ENCODE measurements at places on chromosomes 3 and 15.

- DNase-seq, result no peak
Measured at GRCh38 chr3:107238787-107239186, 138.5 kb upstream of the CCDC54 start.

DNA sequence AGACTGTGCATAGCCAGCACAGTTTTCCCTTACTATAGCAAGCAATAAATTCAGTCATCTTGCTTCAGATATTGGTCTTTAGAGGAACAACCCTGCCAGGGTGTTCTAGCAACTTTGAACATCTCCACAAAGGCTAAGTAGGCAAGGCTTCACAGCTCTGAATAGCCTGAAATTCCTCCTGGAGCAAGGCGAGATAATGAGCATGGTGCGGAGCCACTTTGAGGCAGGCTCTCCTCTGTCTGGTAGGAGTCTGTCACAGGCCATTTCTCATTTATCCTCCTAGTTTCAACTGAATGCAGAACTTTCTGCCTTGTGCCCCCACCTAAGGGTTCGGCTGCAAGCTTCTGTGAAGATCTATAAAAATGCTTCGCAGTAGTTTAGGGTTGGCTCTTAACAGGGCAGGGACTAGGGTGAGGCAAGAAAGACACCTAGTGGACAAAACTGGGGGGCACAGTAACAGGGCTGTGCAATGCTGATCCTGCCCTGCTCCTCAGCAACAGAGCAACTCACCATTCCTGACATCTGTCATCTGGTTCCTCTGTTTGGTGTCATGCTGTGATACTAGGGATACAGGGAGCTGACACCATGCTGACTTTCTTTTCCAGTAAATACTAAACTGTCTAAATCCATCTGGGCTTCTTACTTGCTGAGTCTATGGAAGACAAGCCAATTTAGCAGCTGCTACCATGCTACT is 16.6 kb upstream of the EHHADH start:
- peak; percentile 42 for DNase-seq

- DNase-seq, result no peak
Measured at GRCh38 chr3:28294667-28295413, 53.4 kb downstream of the CMC1 start.

GRCh38 chr3:124438813-124439212 is 291.4 kb upstream of the UMPS start:
- DNase-seq, result no peak

DNA sequence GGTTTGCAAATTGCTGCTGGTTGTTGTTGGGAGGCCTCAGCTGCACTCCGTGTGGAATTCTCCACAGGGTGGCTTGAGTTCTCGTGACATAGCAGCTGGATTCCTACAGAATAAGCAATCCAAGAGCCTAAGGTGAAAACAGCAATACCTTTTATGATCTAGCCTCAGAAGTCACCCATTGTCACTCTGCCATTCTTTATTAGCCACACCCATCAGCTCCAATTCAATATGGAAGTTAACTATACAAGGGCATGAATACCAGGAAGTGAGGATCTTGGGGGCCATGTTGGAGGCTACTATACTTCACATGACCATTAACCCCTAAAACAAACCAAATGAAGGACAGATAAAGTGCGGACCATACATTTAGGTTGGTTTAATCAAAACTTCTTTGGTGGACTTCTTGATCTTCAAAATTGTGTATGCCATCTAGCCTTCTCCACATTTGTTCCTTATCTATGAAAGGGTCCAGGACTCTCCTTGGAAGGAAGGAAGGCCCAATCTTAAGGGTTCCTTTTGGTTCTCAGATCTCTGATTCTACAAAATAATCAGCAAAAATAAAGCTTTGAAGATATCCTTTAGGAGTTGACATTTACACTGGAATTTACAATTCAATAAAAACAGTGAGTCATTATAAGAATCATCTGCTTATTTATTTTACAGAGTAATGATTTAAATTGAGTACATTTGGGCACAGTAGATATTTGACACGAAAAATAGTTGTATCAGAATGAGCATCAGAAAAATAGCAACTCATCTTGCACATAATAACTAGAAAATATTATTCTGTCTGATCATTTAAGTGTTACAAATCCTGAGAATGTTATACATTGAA is 21.5 kb downstream of the CIAO2A start:
- DNase-seq, result no peak
